ENCODE measurements at places on chromosomes 3 and 15.

- no peak for DNase-seq
Measured at GRCh38 chr3:54064486-54064885, 57.9 kb upstream of the CACNA2D3 start.

DNA sequence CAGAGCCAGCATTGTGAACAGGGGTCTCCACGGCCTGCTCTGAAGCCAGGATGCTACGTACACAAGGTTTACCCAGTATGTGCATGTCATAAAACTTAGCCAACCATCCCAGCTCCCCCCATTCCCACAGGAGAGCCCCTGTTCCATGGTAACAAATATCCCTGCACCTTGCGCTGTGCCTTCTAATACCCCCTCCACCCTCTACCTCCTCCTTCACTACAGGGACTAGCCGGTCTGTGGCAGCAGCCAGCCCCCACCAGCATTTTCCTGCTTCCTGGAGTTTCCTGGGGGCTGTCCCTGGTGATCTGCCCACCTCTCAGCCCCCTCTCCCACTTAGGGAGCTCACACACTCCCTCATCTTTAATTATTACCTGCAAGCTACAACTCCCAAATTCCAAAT lies 20.4 kb downstream of the ACSBG1 start:
- DNase-seq: no peak

DNA sequence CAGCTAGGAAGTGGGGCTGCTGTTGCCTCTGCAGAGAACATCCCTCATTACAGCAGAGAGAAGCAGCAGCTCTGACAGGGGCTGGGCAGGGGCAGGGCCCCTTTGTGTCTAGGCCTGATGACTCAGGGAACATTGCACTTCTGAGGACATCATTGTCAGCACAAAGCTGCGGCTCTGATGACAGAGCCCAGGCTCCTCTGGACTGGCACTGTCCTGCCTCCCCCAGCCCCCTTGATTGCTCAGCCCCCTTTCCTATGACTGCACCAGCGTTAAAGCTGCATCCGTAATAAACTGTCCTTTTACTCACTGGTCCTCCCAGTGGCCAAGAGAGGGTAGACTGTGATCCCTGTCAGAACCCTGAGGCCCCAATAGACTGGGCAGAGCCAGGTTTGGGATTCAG lies 18.3 kb downstream of the TRH start:
- DNase-seq: no peak

DNA sequence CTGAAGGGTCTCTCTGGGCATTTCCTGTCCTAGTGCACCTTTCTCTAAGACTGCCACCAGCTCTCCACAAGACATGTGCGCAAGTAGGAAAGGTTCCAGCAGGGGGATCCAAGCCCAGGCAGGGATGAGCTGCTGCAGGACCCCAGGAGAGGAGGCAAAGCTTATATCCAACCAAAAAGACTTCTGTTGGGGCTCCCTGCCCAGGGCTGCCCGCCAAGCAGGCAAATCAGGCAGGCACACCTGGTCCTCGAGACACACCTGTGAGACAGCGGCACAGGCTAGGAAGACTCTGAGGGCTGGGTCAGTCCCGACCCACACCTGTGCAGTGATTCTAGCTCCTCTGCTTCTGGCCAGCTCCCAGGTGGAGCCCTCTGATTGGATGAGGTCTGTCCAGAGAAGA lies 80.6 kb downstream of the MYLK start:
- DNase-seq: no peak

DNA sequence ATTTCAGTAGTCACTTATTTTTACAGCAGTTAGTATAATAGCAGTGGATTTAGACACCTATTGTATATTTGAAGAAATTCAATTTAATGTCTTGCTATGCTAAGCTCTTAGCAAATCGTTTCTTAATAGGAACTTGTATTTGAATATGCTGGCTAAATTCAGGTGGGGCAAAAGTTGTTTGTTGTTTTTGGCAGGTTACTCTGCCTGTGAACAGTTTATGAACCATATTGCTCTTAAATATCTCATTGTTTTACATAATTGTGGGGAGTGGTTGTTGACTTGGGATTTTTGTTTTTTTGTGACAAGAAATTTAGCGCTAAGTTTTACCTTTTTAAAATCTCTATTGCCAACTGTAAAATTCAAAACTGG lies 43.4 kb downstream of the NR2C2 start:
- DNase-seq: no peak

DNA sequence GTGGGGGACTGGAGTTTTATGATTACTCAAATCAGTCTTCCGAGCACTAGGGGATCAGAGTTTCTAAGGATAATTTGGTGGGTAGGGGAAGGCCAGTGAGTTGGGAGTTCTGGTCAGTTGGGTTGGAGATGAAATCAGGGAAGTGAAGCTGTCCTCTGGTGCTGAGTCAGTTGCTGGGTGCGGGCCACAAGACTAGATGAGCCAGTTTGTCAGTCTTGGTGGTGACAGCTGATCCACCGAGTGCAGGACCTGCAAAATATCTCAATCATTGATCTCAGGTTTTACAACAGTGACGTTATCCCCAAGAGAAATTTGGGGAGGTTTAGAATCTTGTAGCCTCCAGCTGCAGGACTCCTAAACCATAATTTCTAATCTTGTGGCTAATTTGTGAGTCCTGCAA lies 249.4 kb downstream of the FAM43A start:
- no peak for DNase-seq

- DNase-seq: peak; percentile 99
Measured at GRCh38 chr3:151135541-151136337, 50.3 kb downstream of the MED12L start.

- DNase-seq: no peak
Measured at GRCh38 chr15:50484781-50485180, 60.6 kb downstream of the USP8 start.

DNA sequence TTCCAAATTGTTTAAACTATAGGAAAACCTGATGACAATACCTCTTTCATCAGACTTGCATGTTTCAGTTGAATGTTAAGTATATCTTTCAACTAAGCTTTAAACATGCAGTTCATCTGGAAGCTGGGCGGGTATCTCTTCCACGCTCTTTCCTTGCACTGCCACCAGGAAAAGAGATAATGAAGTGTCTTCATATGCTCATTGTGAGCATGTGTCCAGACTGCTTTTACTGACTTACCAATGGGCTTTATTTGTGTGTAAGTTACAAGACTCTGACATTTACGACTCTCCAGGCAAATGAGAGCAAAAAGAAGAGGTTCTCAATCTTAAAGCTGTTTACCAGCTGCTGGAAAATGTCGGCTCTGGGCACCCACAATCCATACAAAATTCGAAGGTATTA lies 52.8 kb downstream of the TMEM212 start:
- no peak for DNase-seq

DNA sequence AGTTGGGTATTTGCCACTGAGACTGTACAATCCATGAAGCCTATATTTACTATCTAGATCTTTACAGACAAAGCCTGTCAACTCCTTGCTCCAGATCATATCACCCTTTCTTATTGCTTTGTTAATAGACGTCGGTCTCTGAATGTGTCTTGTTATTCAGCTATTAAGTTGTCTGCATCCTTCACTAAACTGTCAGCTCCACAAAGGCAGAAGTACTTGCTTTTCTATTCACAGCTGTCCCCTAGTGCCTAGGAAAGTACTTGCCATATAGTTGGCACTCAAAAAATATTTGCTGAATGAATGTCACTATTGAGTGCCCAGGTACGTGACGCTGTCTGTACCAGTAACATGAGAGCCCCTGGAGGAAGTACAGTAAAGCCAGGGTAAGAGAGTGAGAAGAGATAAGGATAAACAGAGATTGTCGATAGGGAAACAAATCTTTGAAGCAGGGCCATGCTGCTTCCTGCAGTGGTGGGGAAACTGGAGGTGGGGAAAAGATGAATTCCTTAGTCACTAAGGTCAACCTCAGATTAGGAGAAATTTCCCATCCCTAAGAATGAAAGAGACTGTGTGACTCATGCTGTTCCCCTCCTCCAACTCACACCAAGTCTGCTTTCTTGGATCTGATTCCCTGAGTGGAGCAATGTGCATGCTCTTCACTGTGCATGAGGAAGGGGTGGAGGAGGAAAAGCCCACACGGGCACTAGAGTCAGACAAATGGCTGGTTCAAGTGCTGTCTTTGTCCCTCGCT lies 36.3 kb downstream of the PRICKLE2 start:
- no peak for DNase-seq

GRCh38 chr3:108076564-108076963 lies 14.3 kb downstream of the CD47 start:
- DNase-seq: no peak

DNA sequence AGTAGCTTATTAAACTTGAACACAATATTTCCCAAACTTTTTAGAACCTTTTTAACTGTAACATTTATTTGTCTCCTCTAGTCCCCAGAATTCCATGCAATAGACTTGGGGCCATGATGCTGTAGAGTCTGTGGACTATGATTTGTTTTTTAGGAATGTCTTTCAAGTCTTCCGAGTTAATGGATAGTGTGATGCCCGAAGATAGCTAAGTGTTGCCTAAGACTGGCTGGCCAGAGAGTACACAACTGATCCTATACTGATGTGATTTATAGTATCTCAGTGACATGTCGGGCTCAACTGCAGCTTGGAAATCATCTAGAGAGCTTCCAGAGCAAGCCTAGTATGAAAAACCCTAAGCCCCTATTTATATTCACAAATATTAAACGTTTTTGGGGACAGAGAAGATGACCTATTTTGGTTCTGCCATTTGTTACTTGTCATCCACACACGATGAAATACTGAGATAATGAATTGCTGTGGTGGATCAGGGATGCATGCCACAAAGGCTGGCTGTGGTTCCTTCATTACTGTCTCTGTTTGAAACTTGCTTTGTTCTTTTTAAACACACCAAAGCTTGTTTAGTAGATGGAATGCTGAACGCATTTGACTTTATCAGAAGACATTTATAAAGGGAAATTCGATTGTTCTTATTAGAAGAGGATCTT lies 507.4 kb downstream of the TAFA4 start:
- no peak for DNase-seq

GRCh38 chr3:186152361-186152798 lies 43.5 kb upstream of the ETV5 start:
- no peak for DNase-seq

DNA sequence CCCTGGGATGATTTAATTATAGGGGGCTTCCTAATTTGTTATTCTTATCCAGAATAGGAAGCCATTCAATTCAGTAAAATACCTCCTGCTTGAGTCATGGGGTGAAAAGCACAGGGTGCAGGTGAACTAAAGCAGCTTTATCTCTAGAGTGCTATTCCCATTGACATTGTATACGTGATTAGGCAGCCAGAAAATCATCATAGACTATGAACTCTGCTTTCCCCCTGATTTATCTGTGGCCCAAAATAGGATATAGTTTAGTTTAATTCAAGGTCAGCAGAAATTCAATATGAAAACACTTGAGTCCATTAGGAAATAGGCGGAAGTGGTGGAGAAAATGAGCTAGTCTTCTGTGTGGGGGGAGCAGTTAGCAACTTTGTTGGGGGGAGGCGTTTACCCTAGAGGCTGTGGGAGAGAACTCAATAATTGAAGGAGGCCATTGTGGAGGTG lies 18.2 kb upstream of the PRKCI start:
- DNase-seq: no peak

- DNase-seq: no peak
Measured at GRCh38 chr3:186509423-186509822, 34.8 kb downstream of the CRYGS start.

DNA sequence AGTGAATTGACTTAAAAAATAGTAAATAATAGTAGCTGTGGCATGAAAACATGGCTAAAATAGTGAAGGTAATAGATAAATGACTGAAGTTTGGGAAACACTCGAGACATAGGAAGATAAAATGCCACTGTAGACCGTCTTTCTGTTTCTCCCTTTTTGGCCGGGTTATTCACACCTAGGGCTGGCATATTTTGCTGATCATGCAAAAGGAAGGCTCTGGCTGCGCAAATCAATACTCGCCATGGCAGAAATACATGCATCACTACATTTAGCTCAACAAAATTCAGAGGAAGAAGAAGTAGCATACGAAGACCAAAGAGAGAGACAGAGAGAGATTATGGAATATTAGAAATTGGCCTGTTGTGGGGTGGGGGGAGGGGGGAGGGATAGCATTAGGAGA lies 242.2 kb upstream of the KBTBD8 start:
- DNase-seq: no peak

DNA sequence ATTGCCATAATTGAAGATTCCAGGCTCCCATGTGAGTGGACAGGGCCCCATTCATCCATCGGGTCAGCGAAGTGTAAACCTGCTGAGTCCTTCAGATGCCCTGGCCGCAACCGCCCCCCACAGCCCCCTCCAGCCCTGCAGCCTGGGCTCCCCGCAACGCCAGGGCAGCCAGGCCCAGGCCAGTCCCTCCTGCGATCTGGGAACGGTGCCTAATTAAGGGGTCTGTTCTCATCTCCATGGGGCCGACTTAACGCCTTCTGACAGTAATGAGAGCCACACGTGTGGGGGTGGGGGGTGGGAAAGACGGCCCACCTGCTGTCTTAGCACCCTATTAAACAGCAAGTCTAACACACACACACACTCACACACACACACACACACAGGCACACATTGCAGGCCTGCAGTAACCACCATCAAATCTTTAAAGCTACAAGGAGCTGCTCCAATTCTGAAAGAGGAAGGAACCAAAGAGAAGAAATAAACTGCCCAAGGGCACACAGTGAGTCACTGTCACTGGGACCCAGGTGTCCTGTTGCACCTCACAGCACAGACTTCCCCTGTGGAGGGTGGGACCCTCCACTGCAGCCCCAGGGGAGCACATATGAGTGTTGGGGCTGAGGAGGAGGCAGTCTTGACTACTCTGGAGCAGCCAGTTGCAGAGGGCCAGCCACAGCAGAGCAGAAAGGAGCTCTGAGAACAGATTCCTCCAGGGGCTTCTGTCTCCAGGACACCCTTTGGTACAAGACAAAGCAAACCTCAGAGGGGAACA lies 31.8 kb upstream of the HES1 start:
- DNase-seq: no peak

DNA sequence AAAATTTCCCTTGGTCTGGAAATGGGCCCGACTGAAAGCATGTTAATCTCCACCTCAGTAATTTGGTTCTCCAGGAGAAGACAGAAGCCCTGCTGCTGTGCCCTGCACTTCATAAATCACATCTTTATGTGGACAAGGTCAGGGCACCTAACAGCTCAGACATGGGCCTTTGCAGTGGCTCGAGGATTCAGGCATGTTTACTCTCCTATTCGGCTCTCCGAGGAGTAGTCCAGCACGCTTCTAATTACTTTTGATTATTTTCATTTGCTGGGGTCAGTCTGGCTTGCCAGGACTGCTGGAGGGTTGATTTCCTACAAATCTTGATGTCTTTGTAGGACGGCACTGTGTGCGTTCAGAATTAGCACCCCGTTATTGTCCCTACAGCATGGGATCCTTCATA lies 511.2 kb downstream of the MECOM start:
- no peak for DNase-seq

DNA sequence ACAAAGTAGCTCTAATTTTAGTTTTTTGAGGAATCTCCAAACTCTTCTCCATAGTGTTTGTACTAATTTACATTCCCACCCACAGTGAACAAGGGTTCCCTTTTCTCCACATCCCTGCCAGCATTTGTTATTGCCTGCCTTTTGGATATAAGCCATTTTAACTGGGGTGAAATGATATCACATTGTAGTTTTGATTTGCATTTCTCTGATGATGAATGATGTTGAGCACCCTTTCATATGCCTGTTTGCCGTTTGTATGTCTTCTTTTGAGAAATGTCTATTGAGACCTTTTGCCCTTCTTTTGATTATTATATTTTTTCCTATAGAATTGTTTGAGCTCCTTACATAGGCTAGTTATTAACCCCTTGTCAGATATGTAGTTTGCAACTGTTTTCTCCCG lies 239.9 kb upstream of the TPM1 start:
- no peak for DNase-seq

GRCh38 chr3:122979211-122979610 lies 48.4 kb downstream of the SEMA5B start:
- DNase-seq: no peak

Measured in Jurkat, Clone E6-1 (cell line).